ENCODE measurements at places on chromosomes 4 and X. TPM values are rescaled to one million over a fixed set of nuclear protein-coding genes. Genes with fewer than 3 reads are reported as not detected.

Gene DRP2
- total RNA-seq, result under 0.01 TPM

Gene JADE3
- 3.9 TPM for total RNA-seq

Gene LGI2
- under 0.01 TPM for total RNA-seq

Gene OTUD6A
- not detected for total RNA-seq

Gene PAGE2B
- not detected for total RNA-seq

Gene FDCSP
- not detected for total RNA-seq

Gene CASP3
- 26.6 TPM for total RNA-seq

Gene SMC1A
- total RNA-seq, result 21.3 TPM

Gene ADH7
- total RNA-seq, result not detected

Gene MEPE
- total RNA-seq, result not detected

Gene GAGE12J
- total RNA-seq, result not detected
